ENCODE measurements at places on chromosomes 1 and 21. TPM values are rescaled to one million over a fixed set of nuclear protein-coding genes. Genes with fewer than 3 reads are reported as not detected.

DNA sequence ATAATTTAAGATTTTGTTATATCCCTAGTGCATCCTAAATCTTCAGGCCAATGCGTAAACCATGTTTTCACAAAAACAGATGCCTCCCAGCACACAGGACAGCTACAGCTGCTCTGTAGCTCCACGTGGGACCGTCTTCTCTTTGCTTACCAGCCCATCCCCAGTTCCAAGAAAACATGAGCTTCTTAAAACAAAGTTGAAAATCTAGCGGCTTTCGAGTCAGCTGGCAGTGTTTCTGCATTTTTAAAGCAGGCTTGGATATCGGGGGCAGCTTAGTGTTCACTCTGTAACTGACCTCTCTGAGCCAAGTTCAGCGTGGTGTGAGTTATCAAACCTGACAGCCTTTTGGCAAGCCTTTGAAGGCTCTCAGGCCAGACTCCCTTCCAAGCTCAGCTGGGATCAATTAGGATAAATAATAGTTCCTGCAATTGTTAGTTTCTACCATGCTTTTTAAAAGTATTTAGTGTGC, 881.5 kb downstream of the LTN1 start:
- H3K4me3 ChIP-seq: no peak overlapping the region
- DNase-seq: no peak
- no peak overlapping the region for H3K27ac ChIP-seq
- no peaks in the 10 kb centered on the region for H3K36me3 ChIP-seq
- H3K4me1 ChIP-seq: no peaks in the 10 kb centered on the region
- H3K27me3 ChIP-seq: no peaks in the 10 kb centered on the region

- H3K4me1 ChIP-seq: no peaks in the 10 kb centered on the region
- no peak for DNase-seq
- no peaks in the 10 kb centered on the region for H3K36me3 ChIP-seq
- H3K27me3 ChIP-seq: peaks cover 2% of the 10 kb centered on the region
- no peak overlapping the region for H3K4me3 ChIP-seq
- no peak overlapping the region for H3K27ac ChIP-seq
Measured at GRCh38 chr1:211932231-211932932, 101.8 kb upstream of the LPGAT1 start.

- H3K27me3 ChIP-seq: no peaks in the 10 kb centered on the region
- H3K27ac ChIP-seq: no peak overlapping the region
- no peak overlapping the region for H3K4me3 ChIP-seq
- H3K36me3 ChIP-seq: peaks cover 47% of the 10 kb centered on the region
Measured at GRCh38 chr1:24470592-24470991, 32.0 kb upstream of the RCAN3 start.

GRCh38 chr1:85420199-85420598, 44.8 kb downstream of the DDAH1 start:
- H3K4me3 ChIP-seq: no peak overlapping the region
- H3K27ac ChIP-seq: no peak overlapping the region
- no peak for DNase-seq
- no peaks in the 10 kb centered on the region for H3K36me3 ChIP-seq
- no peaks in the 10 kb centered on the region for H3K27me3 ChIP-seq

SPATA21 gene
- total RNA-seq: not detected

DNAJC16 gene
- 10.4 TPM for total RNA-seq

NUDT17 gene
- total RNA-seq: 1.6 TPM

LRRC47 gene
- 30.1 TPM for total RNA-seq

Measured in CD4-positive, alpha-beta T cell (primary cell).